Hepatocyte (in vitro differentiated cells): ENCODE measurements at places on chromosomes 11 and 22. TPM values are rescaled to one million over a fixed set of nuclear protein-coding genes. Genes with fewer than 3 reads are reported as not detected.

GRCh38 chr11:35413598-35413997 is 5.8 kb downstream of the SLC1A2 start:
- H3K36me3 ChIP-seq, result no peaks in the 10 kb centered on the region
- H3K4me3 ChIP-seq, result no peak overlapping the region
- H3K27ac ChIP-seq, result no peak overlapping the region

GRCh38 chr22:40281717-40282116 is 64.6 kb upstream of the ADSL start:
- no peak overlapping the region for H3K4me3 ChIP-seq
- no peaks in the 10 kb centered on the region for H3K27me3 ChIP-seq
- H3K36me3 ChIP-seq, result no peaks in the 10 kb centered on the region

GRCh38 chr11:23288003-23288783 is 427.9 kb upstream of the CCDC179 start:
- no peaks in the 10 kb centered on the region for H3K36me3 ChIP-seq
- no peak overlapping the region for H3K27ac ChIP-seq
- DNase-seq, result no peak
- no peak overlapping the region for H3K4me3 ChIP-seq
- H3K27me3 ChIP-seq, result no peaks in the 10 kb centered on the region
- no peaks in the 10 kb centered on the region for H3K4me1 ChIP-seq

GRCh38 chr11:46903846-46904245 is 14.5 kb downstream of the LRP4 start:
- DNase-seq, result no peak
- H3K4me1 ChIP-seq, result peaks cover 8% of the 10 kb centered on the region
- H3K4me3 ChIP-seq, result no peak overlapping the region
- no peaks in the 10 kb centered on the region for H3K36me3 ChIP-seq
- H3K27me3 ChIP-seq, result no peaks in the 10 kb centered on the region

The FAM180B gene
- total RNA-seq, result 0.50 TPM in 1 of 2 replicates, not detected in the other
